Karpas-422 (cell line): ENCODE measurements at places on chromosomes 4 and X.

- H3K36me3 ChIP-seq = no peaks in the 10 kb centered on the region
- no peaks in the 10 kb centered on the region for H3K27me3 ChIP-seq
- H3K4me3 ChIP-seq = no peak overlapping the region
- H3K4me1 ChIP-seq = no peaks in the 10 kb centered on the region
- peak; percentile 85 for DNase-seq
Measured at GRCh38 chr4:119041951-119042560, 93.6 kb upstream of the MYOZ2 start.

- DNase-seq = no peak
- H3K4me3 ChIP-seq = no peak overlapping the region
- no peaks in the 10 kb centered on the region for H3K4me1 ChIP-seq
- H3K27ac ChIP-seq = no peak overlapping the region
Measured at GRCh38 chrX:102063445-102064074, 61.9 kb upstream of the TCEAL2 start.

- DNase-seq = no peak
- H3K27ac ChIP-seq = no peak overlapping the region
- H3K27me3 ChIP-seq = no peaks in the 10 kb centered on the region
- no peak overlapping the region for H3K4me3 ChIP-seq
- H3K36me3 ChIP-seq = no peaks in the 10 kb centered on the region
Measured at GRCh38 chr4:108054025-108054638, 64.4 kb downstream of the HADH start.

GRCh38 chr4:5923376-5923775, 30.5 kb upstream of the CRMP1 start:
- DNase-seq = no peak
- no peak overlapping the region for H3K4me3 ChIP-seq
- no peaks in the 10 kb centered on the region; the same call in 1 of the 2 replicates for H3K36me3 ChIP-seq
- peaks cover 78% of the 10 kb centered on the region for H3K4me1 ChIP-seq

GRCh38 chr4:120725639-120726580, 196.6 kb downstream of the PRDM5 start:
- H3K36me3 ChIP-seq = no peaks in the 10 kb centered on the region
- no peak overlapping the region for H3K4me3 ChIP-seq
- H3K27ac ChIP-seq = no peak overlapping the region
- no peaks in the 10 kb centered on the region for H3K27me3 ChIP-seq

DNA sequence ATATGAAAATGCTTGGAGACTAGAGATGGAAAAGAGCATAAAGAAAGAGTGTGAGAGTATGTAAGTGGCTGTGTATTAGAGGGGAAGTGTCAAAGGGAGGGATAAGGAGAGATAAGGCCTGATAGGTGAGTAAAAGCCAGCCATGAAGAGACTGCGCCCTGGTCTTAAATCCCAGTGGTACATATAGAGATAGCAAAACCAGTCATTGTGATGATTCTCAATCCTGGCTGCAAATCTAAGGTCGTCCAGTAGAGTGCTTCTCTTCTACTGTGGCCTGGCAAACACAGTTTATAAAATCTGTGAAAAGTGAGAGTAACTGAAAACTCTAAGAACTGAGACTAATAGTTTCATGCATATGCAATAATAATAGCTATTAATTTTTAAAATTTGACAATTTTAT, 86.9 kb downstream of the MAB21L2 start:
- DNase-seq = peak; percentile 60
- H3K36me3 ChIP-seq = no peaks in the 10 kb centered on the region
- H3K27me3 ChIP-seq = no peaks in the 10 kb centered on the region
- H3K4me3 ChIP-seq = no peak overlapping the region
- H3K4me1 ChIP-seq = peaks cover 11% of the 10 kb centered on the region
